ENCODE measurements at places on chromosomes 2 and 18. TPM values are rescaled to one million over a fixed set of nuclear protein-coding genes. Genes with fewer than 3 reads are reported as not detected.
A peak's percentile ranks its signal among the peaks of the same experiment; 100 is the strongest.

Gene RALBP1
- polyA plus RNA-seq: 39.5 TPM

GRCh38 chr2:32838949-32839348 lies 107.8 kb upstream of the LTBP1 start:
- DNase-seq: no peak

DNA sequence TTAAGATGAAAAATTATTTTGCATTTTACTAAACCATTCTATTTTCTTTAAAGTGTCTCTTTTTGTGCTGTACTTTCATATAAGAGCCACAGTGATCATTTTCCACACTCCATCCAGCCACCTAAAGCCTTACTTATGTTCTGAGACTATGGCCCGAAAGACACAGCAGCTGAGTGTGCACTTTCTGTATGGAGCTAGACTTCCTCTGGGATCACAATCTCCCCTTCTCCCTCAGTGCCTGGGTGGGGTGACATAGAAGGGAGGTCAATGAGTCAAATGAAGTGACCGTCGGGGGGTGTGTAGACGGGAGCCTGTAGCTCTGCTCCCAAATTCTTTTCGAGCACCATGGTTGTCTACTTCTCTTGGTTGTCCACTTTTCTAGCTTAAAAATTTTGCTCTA lies 97.8 kb upstream of the ARL4C start:
- DNase-seq: no peak

- no peak for DNase-seq
Measured at GRCh38 chr2:119245076-119245840, 21.6 kb downstream of the STEAP3 start.

DNA sequence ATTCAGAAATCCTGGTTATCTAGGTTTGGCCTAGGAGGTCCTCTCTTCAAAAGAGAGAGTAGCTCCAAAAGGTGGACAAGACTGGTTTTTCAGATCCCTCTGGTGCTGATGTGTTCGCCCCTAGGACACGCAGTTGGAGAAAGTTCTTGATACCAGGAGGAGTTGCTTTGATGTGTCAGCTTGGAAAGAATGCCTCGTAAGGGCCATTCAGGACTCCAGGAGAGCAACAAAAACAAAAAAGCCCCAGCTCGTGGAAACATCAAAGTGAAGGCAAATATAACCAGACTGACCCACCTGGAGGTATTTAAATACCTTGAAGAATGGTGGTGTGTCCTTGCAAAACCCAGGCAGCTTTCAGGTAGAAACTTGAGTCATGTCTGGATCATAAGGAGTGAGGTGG lies 12.5 kb upstream of the LBH start:
- DNase-seq: no peak

DNA sequence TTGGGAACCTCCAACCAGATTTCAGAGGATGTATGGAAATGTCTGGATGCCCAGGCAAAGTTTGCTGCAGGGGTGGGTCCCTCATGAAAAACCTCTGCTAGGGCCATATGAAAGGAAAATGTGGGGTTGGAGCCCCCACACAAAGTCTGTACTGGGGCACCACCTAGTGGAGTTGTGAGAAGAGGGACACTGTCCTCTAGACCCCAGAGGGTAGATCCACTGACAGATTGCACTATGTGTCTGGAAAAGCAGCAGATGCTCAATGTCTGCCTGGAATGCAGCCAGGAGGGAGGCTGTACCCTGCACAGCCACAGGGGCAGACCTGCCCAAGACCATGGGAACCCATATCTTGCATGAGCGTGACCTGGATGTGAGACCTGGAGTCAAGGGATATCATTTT lies 573.7 kb upstream of the NXPH2 start:
- DNase-seq: no peak

Gene CPLX4
- not detected for polyA plus RNA-seq

Gene ITGB6
- polyA plus RNA-seq: 47.9 TPM

- DNase-seq: no peak
Measured at GRCh38 chr18:3525870-3526420, 76.0 kb downstream of the TGIF1 start.

GRCh38 chr2:142745691-142746090 lies 131.8 kb upstream of the KYNU start:
- no peak for DNase-seq

Gene SPR
- polyA plus RNA-seq: 5.5 TPM

- DNase-seq: no peak
Measured at GRCh38 chr2:113376913-113377445, 60.5 kb upstream of the ZNG1B start.

Gene DSC3
- 0.34 TPM for polyA plus RNA-seq

DNA sequence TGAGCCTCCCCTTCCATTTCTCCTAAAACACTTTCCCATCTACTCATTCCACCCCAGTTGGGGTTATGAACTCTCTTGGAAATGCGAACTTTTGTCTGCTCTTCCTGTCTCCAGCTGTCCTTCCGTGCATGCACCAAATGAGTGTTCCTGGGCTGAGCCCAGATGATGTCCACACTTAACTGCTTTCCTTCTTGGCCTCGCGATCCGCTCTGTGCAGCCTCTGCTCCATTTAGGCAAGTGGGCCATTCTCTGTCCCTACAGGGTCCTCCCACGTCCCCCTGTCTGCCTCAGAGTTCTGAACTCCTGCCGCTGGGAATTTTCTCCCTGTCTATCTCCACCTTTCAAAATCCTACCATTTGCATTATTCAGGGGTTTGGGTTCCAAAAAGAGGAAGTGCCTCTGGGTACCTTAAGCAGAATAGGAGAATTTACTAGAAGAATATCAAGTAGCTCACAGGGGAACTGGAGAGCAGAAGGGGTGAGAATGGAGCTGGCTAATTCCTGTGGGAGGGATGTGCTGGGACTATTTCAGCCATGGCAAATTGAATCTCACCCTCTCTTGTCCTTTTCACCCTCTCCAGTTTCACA lies 4.7 kb upstream of the NCK2 start:
- no peak for DNase-seq

- peak; percentile 24 for DNase-seq
Measured at GRCh38 chr18:51051105-51051712, 21.2 kb downstream of the SMAD4 start.

DNA sequence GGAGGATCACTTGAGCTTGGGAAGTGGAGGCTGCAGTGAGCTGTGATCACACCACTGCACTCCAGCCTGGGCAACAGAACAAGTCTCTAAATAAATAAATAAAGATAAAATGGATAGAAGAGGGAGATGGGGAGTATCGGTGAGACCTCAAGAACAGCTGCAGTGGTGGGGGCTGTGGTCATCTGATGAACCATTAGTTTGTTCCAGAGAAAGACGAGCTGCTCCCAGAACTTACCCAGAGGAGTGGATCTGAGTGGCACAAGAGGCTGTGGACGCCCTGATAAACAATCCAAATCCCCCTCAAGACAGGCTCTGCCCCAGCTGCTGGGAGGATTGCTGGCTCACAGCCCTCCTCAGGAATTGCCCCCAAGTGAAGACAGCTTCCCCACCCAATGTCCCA lies 26.7 kb downstream of the TMEM127 start:
- no peak for DNase-seq

Gene MAP3K19
- not detected for polyA plus RNA-seq

- no peak for DNase-seq
Measured at GRCh38 chr2:222819722-222820333, 41.0 kb upstream of the ACSL3 start.

GRCh38 chr2:99488539-99489062 lies 1.2 kb downstream of the REV1 start:
- DNase-seq: no peak

DNA sequence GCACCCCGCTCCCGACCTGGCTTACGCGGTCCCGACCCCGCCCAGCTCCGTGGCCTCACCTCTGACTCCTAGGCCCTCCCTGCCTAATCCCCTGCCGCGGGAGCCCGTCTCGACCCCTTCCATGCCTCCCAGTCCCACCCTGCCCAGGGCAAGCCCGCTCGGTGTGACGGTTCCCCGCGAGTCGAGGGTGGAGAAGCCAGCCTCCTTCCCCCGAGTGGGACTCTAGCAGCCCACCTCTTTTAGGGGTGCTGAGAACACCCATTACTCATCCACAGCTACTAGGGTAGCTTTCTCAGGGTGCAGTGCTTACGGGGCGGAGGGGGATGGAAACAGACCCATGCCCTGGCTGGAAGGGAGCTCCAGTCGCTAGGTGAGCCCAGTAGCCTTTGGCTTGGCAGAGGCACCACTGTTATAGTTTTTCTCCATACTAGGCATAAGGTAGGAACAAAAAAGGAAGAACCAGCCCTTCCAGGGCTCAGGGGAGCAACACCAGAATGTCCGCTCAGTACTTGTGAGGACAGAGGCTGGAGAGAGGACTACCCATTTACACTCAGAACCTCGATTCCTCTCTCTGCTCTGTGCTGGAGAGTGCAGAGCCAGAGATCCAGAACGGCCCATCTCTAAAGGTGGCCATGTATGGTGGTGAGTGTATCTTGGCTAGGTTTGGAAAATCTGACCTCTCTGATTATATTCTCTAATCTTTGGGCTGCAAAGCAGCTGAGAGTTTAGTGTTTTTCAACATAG lies 606 bp downstream of the AGBL5 start:
- DNase-seq: no peak

Gene MYO3B
- polyA plus RNA-seq: 0.10 TPM

Gene MROH2A
- not detected for polyA plus RNA-seq

- DNase-seq: no peak
Measured at GRCh38 chr18:35178260-35178659, 62.6 kb upstream of the ZNF397 start.

DNA sequence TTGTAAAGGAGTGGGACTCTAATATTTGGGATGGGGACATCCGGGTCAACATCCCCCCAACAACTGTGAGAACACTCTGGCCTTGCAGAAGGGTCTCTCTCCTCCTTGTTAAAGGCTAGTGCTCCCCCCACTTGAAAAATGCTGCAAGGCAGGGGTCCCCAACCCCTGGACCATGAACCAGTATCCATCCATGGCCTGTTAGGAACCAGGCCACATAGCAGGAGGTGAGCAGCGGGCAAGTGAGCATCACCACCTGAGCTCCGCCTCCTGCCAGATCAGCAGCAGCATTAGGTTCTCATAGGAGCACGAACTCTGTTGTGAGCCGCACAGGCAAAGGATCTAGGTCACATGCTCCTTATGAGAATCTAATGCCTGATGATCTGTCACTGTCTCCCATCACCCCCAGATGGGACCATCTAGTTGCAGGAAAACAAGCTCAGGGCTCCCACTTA lies 243.9 kb upstream of the ID2 start:
- no peak for DNase-seq

DNA sequence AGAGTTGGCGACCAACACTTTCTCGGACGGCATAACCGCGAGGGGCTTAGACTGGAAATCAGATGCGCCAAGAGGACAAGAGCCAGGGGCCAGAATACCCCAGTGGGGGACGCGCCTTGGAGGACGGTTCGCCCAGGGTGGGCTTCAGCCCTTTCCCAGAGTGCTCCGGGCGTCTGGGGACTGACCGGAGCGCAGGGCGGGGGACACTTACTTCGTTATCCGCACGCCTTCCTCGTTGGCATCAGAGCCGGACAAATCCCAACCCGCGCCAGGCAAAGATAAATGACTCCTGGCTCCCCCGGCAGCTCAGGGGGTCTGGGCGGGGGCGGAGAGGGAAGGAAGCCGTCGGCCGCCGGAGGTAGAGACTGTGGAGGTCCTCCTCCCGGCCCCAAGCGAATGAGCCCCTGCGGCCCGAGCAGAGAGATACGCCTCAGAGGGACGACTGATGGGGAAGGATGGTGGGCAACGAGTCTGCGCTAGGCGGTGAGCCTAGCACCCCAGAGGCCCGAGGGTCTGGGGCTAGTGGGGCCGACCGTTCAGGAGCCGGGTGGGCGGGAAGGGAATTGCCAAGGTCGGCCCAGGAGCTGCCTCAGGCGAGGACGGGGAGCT lies 4.7 kb upstream of the SATB2 start:
- no peak for DNase-seq

Gene TIGD1
- 6.8 TPM for polyA plus RNA-seq

- DNase-seq: no peak
Measured at GRCh38 chr2:26011990-26012856, 21.7 kb upstream of the RAB10 start.

Gene TSGA10
- polyA plus RNA-seq: 2.5 TPM

GRCh38 chr2:124209441-124209840 lies 184.4 kb downstream of the CNTNAP5 start:
- no peak for DNase-seq

Gene KYNU
- 0.67 TPM for polyA plus RNA-seq

Gene SCYGR8
- not detected for polyA plus RNA-seq

DNA sequence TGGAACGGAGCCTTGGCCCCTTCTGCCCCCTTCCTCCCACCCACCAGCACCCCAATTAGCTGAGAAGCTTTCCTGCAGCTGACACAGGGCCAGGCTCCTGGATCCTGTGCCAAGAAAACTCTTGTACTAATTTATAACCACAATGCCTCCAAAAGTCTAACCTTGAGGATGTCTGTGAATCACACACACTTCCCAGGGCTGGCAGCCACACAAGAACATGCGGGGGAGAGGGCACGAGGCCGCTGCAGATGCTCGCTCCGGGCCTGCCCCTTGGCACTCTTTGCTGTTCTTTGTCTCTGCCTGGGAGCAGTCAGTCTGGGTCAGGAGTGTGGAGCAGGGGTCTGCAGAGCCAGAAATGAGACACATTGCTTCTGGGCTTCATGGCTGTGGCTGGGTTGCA lies 62.7 kb upstream of the KIF5C start:
- DNase-seq: no peak

DNA sequence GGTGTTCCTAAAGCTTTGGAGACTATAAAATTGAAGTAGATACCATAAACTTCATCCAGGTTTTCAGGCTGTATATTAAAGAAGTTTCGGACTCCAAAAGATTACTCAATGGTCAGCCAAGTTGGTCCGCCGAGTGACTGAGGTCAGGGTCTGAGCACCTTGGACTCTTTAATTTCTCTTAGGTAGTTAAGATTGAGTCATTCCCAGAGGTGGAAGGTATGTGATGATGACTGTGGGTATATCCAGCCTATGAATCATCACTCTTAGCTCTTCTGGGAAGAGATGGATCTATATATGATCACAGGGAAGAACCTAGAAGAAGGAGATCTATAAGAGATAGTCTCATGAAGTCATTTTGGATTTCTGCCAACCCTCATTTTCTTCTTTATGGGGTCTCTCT lies 3.3 kb downstream of the ITGA6 start:
- no peak for DNase-seq

Gene MITD1
- 23.4 TPM for polyA plus RNA-seq

GRCh38 chr2:136065907-136066306 lies 52.0 kb downstream of the CXCR4 start:
- no peak for DNase-seq

- no peak for DNase-seq
Measured at GRCh38 chr2:197189426-197190099, 121.0 kb downstream of the ANKRD44 start.

- no peak for DNase-seq
Measured at GRCh38 chr2:239315308-239315707, 85.5 kb downstream of the HDAC4 start.

Gene GPR35
- polyA plus RNA-seq: 1.7 TPM

- no peak for DNase-seq
Measured at GRCh38 chr2:163259489-163259888, 420.9 kb upstream of the KCNH7 start.

GRCh38 chr2:171754254-171754939 lies 67.1 kb downstream of the DYNC1I2 start:
- DNase-seq: no peak

Data from forelimb muscle (tissue), 1 donor.